ENCODE measurements at places on chromosomes 6 and 20.
A peak's percentile ranks its signal among the peaks of the same experiment; 100 is the strongest.

- DNase-seq: no peak
Measured at GRCh38 chr20:45833030-45833882, at the start of gene SNX21. TSS of gene SNX21 (plus strand) at chr20:45833799. CDS start at chr20:45833920, 121 bp downstream.

DNA sequence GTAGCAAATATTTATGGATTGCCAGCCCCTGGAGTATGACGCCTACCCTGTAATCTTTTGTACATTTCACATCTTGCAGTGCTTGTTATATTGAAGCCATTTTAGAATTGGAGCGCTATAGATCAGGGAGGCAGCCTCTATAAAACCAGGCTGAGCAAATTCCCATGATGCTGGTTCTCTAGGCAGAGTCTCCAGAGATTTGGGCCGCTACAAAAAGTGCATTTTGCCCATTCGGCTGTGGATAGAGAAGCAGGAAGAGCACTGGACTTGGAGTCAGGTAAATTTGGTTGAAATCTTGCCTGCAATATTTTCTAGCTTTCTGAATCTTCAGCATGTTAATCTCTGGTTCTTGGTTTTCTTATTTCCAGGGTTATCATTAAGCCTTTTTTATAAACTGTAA, 2.0 kb downstream of the YWHAB start:
- no peak for DNase-seq

- no peak for DNase-seq
Measured at GRCh38 chr6:31792761-31793171, 2.8 kb downstream of the VARS1 start.

GRCh38 chr6:163485388-163485851, 70.9 kb downstream of the QKI start:
- DNase-seq: no peak

GRCh38 chr20:62624325-62624690, 18.0 kb upstream of the SLCO4A1 start:
- DNase-seq: no peak

DNA sequence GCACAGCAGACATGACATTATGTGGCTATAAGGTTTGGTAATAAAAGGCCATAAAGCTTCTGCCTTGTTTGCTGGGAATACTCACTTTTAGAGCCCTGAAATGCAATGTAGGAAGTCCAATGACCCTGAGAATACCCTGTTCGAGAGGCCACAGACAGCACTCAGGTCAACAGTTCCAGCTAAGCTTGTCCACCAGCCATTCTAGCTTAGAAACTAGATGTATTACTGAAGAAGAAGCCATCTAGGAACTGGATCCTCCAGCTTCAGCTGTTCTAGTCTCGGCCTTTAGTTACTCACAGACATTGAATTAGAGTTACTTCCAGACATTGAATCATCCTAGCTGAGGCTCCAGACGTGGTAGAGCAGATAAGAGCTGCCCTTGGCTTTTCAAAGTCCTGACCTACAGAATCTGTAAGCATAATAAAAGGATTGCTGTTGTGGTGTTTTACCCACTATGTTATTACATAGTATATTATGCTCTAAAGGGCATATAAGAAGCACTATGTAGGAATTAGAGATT, 84.9 kb downstream of the MMS22L start:
- no peak for DNase-seq

DNA sequence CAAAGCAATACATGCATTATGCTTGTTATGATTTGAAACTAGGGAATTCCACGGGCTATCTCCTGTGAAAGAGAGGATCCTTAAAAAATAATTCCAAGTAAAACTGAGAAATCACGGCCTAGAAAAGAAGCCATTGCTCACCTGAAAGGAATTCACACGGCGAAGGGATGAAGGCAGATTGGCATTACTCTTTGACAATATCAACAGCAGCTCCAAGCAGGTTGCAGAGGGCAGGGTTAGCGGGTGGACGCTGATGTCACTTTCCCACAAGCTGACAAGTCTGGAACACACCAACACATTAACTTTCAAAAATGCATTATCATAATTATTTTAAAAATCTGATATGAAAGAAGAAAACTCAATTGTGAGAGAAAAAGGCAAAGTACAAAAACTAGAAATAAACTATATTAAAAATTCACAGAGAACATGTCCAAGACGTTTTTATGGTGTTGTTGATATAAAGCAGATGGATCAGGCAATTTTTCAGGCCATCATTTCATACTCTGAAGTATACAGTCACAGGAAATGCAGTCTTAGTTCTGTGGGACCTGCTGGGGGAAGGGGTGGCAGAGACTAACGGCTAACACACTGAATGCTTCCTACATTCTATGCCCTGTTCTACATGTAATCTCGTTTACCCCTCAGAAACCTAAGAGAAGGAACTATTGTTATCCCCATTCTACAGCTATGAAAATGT, 108.3 kb downstream of the UBE3D start:
- DNase-seq: no peak

DNA sequence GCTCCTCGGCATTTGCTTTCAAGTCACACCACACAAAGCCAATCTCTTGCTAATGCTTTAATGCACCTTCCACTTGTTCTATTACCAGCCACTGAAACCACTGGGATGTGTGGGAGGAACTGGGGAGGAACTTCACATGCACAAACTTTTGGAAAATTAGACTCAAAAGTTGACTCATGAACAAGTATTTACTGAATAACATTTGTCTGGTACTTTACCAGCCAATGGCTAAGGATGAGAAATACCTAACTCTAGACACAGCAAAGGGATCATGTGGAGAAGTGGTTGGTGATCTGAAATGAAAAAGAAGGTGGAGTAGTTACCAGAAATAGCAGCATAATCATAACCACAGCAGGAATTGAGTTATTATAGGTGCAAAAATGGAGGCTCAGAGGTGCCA, 554.0 kb upstream of the NOX3 start:
- no peak for DNase-seq

DNA sequence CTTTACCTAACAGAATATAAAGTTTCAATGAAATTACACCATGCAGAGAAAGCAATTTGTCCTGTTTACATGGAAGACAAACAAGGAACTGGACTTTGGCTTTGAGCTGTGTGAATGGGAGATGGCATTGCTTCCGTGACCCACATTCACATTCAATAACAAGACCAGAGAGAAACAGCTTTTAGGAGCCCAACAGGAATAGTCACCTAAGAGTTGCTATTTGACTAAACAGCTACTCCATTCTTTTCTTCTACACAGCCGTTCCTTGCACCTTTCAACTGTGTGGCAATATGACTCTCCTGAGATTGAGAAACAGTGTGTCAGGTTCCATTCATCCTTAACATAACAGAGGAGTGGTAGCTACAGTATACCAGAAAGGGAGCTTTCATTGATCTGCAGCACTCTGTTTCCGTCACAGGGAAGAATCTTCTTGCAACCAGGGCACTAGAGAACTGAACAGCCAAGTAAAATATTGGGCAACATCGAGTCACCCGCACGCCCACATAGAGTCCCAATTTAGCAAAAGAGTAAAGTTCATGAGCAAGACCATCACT, 355.1 kb downstream of the HAO1 start:
- DNase-seq: no peak

- no peak for DNase-seq
Measured at GRCh38 chr6:4270001-4270400, 134.6 kb upstream of the ECI2 start.

- no peak for DNase-seq
Measured at GRCh38 chr20:48878534-48879248, 42.8 kb upstream of the ARFGEF2 start.

GRCh38 chr20:23187751-23188150, 101.6 kb upstream of the CD93 start:
- no peak for DNase-seq

GRCh38 chr6:5108068-5108467, 22.9 kb downstream of the PPP1R3G start:
- DNase-seq: no peak

DNA sequence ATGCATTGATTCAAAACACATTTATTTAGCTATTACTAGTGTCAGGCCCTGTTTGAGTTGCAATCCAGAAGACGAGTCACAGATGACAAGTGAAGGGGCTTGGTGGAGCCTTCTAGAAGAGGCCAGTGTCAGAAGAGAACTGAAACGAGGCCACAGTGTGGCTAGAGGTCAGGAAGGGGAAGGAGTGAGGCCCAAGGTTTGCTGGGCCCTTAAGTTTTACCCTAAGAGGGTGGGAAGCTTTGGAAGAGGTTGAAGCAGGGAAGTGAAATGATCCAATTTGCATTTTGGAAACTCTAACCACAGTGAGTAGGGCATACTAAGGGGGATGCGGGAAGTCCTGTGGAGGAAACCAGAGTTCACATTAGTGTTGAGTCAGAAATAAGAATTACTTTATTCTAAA, 25.0 kb downstream of the TTK start:
- no peak for DNase-seq

GRCh38 chr6:96116674-96117073, 100.9 kb downstream of the FUT9 start:
- DNase-seq: no peak

- no peak for DNase-seq
Measured at GRCh38 chr6:149935246-149935645, 6.6 kb upstream of the ULBP2 start.

DNA sequence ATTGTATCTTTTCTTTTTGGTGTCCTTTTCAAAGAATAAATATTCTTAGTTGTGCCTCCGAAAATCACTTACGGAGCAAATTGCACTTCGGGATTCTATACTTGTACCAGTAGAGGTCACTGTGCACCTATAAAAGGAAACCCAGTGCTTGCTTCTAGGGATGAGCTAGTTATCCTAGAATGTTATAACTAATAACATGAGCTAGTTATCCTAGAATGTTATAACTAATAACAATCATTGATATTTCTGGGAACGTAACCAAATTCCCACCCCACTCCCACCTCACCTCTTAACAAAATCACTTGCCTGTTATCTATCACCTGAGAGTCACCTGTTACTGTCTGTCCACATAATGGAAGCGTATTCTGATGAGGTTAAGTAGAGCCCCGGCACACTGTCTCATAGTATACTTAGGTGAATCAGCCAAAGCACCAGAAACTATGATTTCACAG, 126.9 kb upstream of the TIAM2 start:
- no peak for DNase-seq

DNA sequence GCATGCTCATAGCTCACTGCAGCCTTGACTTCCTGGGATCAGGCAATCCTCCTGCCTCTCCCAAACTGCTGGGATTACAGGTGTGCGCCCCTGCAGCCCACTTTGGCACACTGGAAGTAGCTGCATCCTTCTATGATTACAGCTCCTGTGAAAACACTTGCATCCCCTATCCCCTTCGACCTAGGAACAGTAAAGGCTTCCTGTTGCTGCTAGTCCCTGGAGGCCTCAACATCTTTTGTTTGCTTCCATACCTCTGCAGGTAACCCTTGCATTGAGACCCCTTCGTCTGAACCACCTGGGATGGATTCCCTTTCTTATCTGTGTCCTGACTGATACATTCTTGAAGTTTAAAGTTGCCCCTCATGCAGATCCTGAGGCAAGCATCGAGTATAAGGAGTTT, 152.4 kb downstream of the PAK5 start:
- no peak for DNase-seq

GRCh38 chr20:21710341-21710740, 4.9 kb downstream of the PAX1 start:
- no peak for DNase-seq

DNA sequence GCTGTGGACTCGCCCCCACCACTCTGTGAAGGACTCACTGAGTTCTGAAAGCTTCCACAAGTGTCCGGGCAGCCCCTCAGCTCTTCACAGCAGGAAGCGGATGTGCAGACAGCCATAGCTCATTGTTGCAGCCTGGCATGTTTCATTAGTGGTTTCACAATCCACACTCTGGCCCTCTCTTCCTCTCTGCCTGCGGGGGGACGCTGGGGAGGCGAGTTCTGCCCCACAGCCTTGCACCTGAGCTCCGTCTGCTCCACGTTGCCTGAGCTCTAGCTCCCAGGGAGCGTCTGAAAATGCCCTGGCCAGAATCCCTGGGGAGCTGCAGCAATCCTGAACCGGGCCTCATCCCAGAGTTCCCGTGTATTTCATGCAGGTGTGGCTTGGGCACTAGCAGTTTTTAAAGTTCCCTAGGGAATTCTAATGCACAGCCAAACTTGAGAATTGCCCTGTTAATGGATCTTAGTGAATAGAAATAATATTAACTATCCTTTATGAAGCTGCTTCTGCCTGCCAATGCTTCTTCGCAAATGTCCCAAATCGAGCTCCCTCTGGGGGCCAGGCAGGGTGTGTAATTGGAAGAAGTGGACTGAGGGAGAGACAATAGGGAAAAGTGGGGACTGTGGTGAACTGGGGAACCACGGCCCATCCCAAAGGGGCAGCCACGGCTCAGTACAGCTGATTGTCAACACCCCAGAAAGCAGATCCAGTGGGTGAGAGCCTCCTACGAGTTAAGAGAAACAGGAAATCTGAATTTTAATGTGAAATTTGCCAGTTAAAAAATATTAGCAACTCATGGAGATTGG, 51.5 kb downstream of the CTCFL start:
- DNase-seq: no peak

- peak; percentile 55 for DNase-seq
Measured at GRCh38 chr6:128754658-128755256, 128.2 kb upstream of the LAMA2 start.

- DNase-seq: peak; percentile 57
Measured at GRCh38 chr6:135226537-135226936, 45.4 kb downstream of the MYB start.

DNA sequence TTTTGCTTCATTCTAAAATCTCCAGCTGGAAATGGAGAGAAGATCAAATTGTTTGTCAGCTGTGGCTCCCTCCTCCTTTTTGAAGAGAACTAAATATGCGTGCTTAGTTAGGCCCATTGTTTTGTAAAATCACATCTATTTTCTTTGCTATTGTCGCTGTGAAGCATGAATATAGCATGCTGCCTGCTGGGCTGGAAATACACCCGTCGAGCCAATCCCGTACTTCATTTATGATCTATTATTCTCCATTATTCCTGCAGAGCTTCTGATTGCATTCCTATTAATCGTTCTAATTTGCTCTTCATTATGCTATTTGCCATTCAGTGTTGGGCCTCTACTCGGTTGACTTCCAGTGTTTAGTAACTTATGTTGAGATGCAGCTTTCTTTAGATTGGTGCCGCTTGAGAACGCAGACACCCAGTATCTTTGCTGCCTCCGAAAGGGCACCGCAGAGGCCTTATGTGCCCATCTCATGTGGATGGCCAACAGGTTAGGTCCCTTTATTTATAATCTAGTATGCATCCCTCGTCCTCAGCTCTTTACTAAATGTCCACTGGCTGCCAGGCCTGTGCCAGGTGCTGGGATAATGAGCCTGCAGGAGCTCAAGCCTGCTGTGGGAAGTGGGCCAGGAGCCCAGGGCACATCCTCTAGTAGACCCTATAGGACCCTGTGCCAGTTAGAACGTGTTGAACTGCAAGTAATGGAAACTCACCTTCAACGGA, 45.6 kb downstream of the FAM50B start:
- no peak for DNase-seq

- no peak for DNase-seq
Measured at GRCh38 chr20:3885715-3886114, 3.5 kb upstream of the PANK2 start.

- DNase-seq: no peak
Measured at GRCh38 chr6:149965194-149966020, 1.7 kb downstream of the ULBP1 start.

GRCh38 chr6:30918670-30919069, 4.6 kb downstream of the VARS2 start:
- no peak for DNase-seq
